ENCODE measurements at places on chromosomes 5 and 9. TPM values are rescaled to one million over a fixed set of nuclear protein-coding genes. Genes with fewer than 3 reads are reported as not detected.
A peak's percentile ranks its signal among the peaks of the same experiment; 100 is the strongest.

ADAMTSL2 gene
- polyA plus RNA-seq, result not detected

PCDHGA4 gene
- 3.5 TPM for polyA plus RNA-seq

BARHL1 gene
- polyA plus RNA-seq, result not detected

NEUROG1 gene
- not detected for polyA plus RNA-seq

TAF11L14 gene
- polyA plus RNA-seq, result not detected

SLC6A19 gene
- not detected for polyA plus RNA-seq

PCDHA10 gene
- 0.02 TPM for polyA plus RNA-seq

CAMK4 gene
- 2.6 TPM for polyA plus RNA-seq

EGFLAM gene
- 0.62 TPM for polyA plus RNA-seq

PAEP gene
- not detected for polyA plus RNA-seq

GPX8 gene
- 131 TPM for polyA plus RNA-seq

NREP gene
- polyA plus RNA-seq, result 277 TPM

HK3 gene
- polyA plus RNA-seq, result not detected

DNA sequence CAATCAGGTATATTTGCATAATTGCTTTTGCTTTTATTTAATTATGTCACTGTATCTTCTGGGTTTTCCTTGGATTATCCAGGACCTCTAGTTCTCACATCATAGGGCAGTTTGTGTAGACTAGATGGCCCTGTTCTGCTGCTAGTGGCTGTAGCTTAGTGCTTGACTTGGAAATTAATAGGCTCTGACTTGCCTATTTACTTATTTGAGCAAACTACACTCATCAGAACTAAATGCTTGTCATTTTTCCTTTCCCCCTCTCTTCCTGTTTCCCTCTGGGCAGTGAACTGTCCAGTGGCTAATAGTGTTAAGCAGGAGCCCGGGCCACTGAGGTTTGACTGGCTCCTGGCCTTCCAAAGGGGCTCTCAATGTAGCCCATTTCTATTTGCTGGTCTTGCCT lies 135.7 kb downstream of the MAN2A1 start:
- peak; percentile 43 for DNase-seq

- no peak for DNase-seq
Measured at GRCh38 chr9:131734165-131734610, 5.7 kb downstream of the RAPGEF1 start.

GRCh38 chr5:159536646-159537045 lies 206.4 kb upstream of the IL12B start:
- no peak for DNase-seq

- no peak for DNase-seq
Measured at GRCh38 chr9:708551-709432, 132.7 kb upstream of the DMRT1 start.

- DNase-seq, result no peak
Measured at GRCh38 chr5:171957591-171958251, 48.7 kb downstream of the FBXW11 start.

- no peak for DNase-seq
Measured at GRCh38 chr5:133295520-133295919, 243.7 kb downstream of the HSPA4 start.

GRCh38 chr9:120916991-120917880 lies 9.4 kb downstream of the TRAF1 start:
- no peak for DNase-seq

GRCh38 chr5:11941566-11941965 lies 37.3 kb upstream of the CTNND2 start:
- no peak for DNase-seq

GRCh38 chr9:136821826-136822544 lies 14.2 kb downstream of the RABL6 start:
- DNase-seq, result no peak

GRCh38 chr5:116652903-116653302 lies 78.3 kb upstream of the SEMA6A start:
- no peak for DNase-seq

GRCh38 chr9:125464591-125465385 lies 203.2 kb downstream of the GAPVD1 start:
- no peak for DNase-seq

- DNase-seq, result no peak
Measured at GRCh38 chr5:179378116-179378440, 32.8 kb upstream of the ADAMTS2 start.

GRCh38 chr9:6925836-6926235 lies 168.1 kb downstream of the KDM4C start:
- no peak for DNase-seq

DNA sequence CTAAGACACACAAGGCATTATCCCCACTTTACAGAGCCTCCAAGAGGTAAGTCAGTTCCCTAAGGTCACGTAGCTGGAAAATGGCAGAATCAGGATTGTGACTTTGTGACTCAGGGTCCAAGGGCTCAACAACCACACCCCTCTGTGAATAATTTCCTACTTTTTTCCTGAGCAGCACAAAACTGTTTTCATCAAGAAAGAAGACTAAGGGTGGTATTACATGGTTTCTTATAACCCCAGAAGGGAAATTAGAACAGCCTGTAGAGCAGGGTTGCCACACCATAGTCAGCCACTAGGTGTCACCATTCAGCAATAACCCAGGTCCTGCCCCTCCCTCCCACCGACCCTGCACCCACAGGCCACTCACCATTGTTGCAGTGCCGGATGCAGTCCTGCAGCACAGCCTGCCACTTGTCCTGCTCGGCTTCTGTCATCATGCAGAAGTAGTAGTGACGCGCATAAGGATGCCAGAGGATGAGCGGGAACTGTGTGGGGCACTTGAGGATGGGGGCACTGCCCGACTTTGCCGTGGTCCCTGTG lies 72.1 kb downstream of the LRSAM1 start:
- DNase-seq, result peak; percentile 50

- no peak for DNase-seq
Measured at GRCh38 chr5:142938266-142938880, 168.2 kb downstream of the ARHGAP26 start.

DNA sequence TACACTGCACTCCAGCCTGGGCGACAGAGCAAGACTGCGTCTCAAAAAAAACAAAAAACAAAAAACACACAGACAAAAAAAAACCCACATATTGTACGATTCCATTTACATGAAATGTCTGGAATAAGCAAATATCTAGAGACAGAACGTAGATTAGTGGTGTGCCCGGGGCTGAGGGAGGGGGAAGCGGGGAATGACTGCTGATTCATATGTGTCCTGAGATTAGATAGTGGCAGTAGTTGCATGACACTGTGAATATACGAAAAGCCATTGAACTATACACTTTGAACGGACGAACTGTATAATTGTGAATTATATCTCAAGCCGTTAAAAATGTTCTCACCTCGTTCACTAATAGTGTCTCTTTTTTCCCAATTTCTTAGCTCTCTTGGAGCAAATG lies 23.9 kb downstream of the FGF1 start:
- DNase-seq, result no peak

DNA sequence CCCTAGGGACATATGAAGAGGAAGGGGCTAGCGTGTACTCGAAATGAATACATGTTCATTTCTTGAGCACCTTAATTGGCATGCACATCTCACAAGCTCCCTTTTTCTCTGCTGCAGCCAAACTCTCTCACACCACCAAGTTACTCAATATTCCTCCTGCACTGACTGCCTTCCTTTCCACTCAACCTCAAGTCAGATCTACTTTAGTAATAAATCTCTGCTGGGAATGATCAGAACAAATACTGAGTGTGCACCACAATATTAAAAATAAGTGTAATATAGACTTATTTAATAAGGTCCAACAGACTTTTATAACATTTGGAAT lies 995.8 kb upstream of the WWC1 start:
- no peak for DNase-seq

GRCh38 chr9:114155995-114156656 lies 789 bp downstream of the COL27A1 start:
- no peak for DNase-seq

DNA sequence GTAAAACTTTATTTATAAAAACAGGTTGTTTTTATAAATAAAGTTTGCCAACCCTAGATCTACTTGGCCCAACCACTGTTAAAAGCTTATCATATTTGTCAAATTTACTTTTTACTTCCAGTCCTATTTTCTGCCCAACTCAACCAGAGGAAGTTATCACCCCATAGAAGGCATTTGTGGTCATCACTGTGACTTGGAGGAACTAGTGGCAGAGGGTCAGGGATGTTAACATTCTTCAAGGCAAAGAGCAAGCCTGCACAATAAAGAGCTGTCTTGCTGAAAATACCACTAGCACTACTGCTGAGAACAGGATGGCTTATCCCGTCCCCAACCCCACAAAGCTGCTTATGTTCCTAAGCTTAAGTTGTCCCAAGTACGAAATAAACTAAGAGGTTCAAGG lies 22.3 kb downstream of the TTC33 start:
- DNase-seq, result no peak

- DNase-seq, result no peak
Measured at GRCh38 chr5:31894141-31894540, 255.2 kb downstream of the PDZD2 start.

GRCh38 chr5:94577466-94578245 lies 40.7 kb downstream of the KIAA0825 start:
- no peak for DNase-seq

DNA sequence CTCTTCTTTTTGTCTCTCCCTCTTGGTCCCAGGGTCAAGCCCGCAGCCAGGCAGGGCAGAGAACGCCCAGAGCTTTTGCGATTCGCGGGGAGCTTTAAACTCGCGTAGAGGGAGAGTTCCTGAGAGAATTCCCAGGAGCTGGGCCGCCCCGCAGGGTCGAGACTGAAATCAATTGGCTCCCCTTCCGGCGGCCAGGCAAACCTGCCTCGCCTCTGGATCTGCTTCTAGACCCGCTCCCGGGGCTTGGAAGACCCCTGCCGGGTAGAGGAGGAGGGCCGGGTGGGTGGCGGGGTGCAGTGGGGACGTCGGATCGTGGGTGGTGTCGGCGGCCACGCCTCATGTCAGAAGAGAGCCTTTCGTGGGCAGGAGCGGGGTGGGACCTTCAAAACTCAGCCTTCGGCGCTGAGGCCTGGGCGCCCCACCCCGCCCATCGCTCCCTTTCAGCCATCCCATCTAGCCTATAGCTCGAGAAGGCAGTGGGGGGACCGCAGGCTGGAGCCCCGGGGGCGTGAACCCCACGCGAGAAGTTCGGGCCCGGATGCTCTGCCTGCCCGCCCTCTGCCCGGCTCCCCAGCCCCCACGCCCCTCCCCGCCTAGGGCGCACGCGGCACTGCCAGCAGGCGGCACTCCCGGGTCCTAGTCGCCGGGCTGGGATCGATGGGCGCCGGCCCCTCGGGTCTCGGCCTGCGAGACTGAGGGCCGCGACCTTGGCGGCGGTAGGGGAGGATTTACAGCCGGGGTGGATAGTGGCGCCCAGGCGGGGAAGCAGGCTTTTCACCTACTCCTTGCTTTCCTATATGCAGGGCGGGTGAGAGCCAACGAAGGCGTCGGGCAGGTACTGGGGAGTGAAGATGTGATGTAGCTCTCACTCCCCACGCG lies 6.1 kb downstream of the PRDM6 start:
- peak; percentile 18 for DNase-seq

- DNase-seq, result peak; percentile 78
Measured at GRCh38 chr5:181246276-181247049, 2.8 kb upstream of the RACK1 start.

DNA sequence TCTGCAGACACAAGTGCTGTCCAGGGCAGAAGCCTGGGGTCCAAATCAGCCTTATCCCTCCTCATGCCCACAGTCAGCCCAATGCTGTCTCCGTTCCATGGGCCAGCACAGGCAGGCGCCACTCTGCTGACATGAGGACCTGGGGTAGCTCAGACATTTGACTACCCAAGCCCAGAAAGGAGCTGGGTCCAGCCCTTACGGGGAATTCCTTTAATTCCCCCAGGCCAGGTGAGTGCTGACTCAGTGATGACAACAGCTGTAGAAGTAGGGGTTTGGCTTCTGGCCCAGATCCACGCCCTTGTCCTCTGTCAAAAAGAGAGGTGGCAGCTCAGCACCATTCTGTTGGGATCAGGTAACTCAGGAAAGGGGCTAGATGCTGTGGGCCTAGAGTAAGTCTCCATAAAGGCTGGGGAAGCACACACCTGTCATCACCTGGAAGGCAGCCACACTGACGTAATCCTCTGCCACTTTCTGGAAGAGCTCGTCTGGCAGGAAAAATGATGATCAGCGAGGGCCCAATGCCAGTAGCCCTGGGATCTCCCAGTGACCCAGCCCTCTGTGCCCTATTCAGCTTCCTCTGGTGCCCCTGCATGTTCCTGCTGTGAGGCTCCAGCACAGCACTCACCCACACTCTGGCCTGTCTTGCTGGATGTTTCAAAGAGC lies 1.9 kb downstream of the RAB24 start:
- DNase-seq, result no peak

GRCh38 chr5:137441476-137441875 lies 57.6 kb downstream of the SPOCK1 start:
- DNase-seq, result no peak

- DNase-seq, result no peak
Measured at GRCh38 chr9:71106992-71107391, 14.4 kb downstream of the TRPM3 start.

DNA sequence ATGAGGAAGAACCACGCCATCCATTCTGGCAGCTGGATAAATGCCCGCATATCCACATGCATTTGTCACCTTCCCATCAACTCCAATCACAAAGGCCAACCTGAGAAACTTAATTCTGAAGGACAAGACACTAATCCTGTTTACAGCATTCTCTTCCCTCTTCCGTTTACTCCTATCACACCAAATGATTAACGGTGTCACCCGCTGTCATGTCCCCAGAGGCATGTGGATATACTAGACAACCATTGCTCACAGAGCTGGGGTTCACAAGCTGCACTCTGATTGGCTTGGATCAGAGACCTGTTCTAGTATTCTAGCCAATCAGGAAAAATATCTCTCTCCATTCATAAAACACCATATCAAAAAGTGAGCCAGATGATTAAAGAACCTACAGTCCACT lies 3.6 kb downstream of the MACROH2A1 start:
- no peak for DNase-seq

- DNase-seq, result no peak
Measured at GRCh38 chr5:136639616-136640015, 274.3 kb upstream of the TRPC7 start.

DNA sequence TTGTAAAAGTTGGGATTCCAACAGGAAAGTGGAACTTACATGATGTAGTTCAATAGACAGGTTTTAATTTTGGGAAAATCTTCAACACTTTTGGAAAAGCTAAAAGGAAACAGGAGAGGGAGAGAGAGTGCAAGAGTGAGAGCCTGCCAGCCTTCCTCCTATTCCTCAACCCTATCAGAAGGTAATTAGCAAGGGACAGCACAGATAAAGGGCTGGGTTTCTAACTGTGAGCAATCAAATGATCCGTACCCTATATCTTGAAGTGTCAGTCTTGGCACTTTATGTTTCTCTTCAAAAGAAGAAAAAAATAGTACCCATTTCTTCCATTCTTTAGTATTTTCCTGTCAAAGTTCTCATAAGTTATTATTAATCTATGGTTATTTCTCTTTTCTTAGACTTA lies 79.4 kb downstream of the FER start:
- no peak for DNase-seq
